ENCODE measurements at places on chromosomes 2 and 18.
A peak's percentile ranks its signal among the peaks of the same experiment; 100 is the strongest.

GRCh38 chr2:112035786-112036185, 19.3 kb upstream of the TMEM87B start:
- H3K36me3 ChIP-seq = no peaks in the 10 kb centered on the region
- H3K27ac ChIP-seq = no peak overlapping the region
- no peak overlapping the region for H3K4me3 ChIP-seq
- no peaks in the 10 kb centered on the region for H3K27me3 ChIP-seq
- peaks cover 30% of the 10 kb centered on the region for H3K4me1 ChIP-seq
- no peak for DNase-seq

- no peak overlapping the region for H3K4me3 ChIP-seq
- H3K27me3 ChIP-seq = no peaks in the 10 kb centered on the region
- peak overlapping the region; percentile 6 for H3K27ac ChIP-seq
- H3K4me1 ChIP-seq = no peaks in the 10 kb centered on the region
- no peaks in the 10 kb centered on the region for H3K36me3 ChIP-seq
These were observed 8.4 kb upstream of the CD226 start for GRCh38 chr18:69956057-69956456.

- H3K36me3 ChIP-seq = no peaks in the 10 kb centered on the region
- DNase-seq = no peak
- H3K4me3 ChIP-seq = no peak overlapping the region
- no peaks in the 10 kb centered on the region for H3K27me3 ChIP-seq
- no peaks in the 10 kb centered on the region for H3K4me1 ChIP-seq
These were observed 101.0 kb downstream of the ALPK2 start for GRCh38 chr18:58527952-58528287.

GRCh38 chr2:232687382-232688160, 9.6 kb upstream of the GIGYF2 start:
- no peak for DNase-seq
- H3K4me1 ChIP-seq = no peaks in the 10 kb centered on the region
- peaks cover under 1% of the 10 kb centered on the region for H3K27me3 ChIP-seq
- H3K36me3 ChIP-seq = no peaks in the 10 kb centered on the region
- H3K4me3 ChIP-seq = no peak overlapping the region

- no peak overlapping the region for H3K4me3 ChIP-seq
- no peak for DNase-seq
- no peaks in the 10 kb centered on the region for H3K36me3 ChIP-seq
- no peak overlapping the region for H3K27ac ChIP-seq
- no peaks in the 10 kb centered on the region for H3K4me1 ChIP-seq
These were observed 253.1 kb upstream of the ZNF521 start for GRCh38 chr18:25604894-25605597.

- H3K4me1 ChIP-seq = peaks cover 19% of the 10 kb centered on the region
- H3K4me3 ChIP-seq = peak overlapping the region; percentile 26
- no peaks in the 10 kb centered on the region for H3K36me3 ChIP-seq
- H3K27ac ChIP-seq = peak overlapping the region; percentile 33
These were observed 74.7 kb downstream of the HNRNPLL start for GRCh38 chr2:38528008-38528442.

GRCh38 chr2:61181382-61182058, 19.5 kb downstream of the C2orf74 start:
- peaks cover 10% of the 10 kb centered on the region for H3K36me3 ChIP-seq
- no peak overlapping the region for H3K4me3 ChIP-seq
- H3K4me1 ChIP-seq = peaks cover 30% of the 10 kb centered on the region
- H3K27me3 ChIP-seq = no peaks in the 10 kb centered on the region
- DNase-seq = no peak

DNA sequence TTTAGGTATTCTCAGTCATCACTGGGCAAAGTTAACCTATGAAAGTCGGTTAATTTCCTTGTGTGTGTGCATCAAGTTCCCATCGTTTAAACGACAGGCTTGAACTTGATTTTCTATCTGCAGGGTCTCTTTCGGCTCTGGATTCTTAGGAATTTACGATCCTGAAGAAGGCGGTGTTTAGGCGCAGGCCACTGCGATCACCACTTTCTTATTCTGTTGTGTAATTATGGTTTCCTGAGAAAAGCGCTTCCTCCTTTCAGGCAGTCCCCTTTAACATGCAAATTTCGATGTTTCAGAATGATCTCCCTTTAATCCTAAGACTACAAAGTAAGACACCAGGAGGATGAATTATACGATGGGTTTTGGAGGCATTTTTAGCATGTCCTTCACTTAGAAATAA, 27.9 kb upstream of the MBP start:
- no peaks in the 10 kb centered on the region for H3K4me1 ChIP-seq
- DNase-seq = no peak
- no peak overlapping the region for H3K27ac ChIP-seq
- no peak overlapping the region for H3K4me3 ChIP-seq
- no peaks in the 10 kb centered on the region for H3K27me3 ChIP-seq

DNA sequence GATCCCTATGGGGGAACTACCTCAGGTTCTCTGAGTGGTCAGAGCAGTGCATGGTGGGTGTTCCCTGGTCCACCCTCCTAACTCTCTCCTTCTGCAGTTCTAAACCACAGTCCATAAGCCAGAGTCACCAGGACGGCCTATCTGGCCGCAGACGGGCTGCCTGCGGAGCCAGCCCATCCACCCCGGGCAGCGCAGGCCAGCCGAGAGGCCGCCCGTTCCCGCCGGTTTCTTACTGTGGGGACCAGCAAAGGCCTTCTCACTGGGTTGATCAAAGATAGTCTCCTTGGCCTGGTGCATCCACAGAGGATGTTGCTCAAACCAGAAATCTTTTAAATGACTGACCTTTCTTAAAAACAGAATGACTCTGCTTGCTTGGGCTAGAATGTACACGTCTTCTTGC, 9.6 kb upstream of the CHST10 start:
- H3K4me3 ChIP-seq = no peak overlapping the region
- H3K27me3 ChIP-seq = no peaks in the 10 kb centered on the region
- H3K4me1 ChIP-seq = no peaks in the 10 kb centered on the region
- no peak overlapping the region for H3K27ac ChIP-seq
- H3K36me3 ChIP-seq = no peaks in the 10 kb centered on the region

DNA sequence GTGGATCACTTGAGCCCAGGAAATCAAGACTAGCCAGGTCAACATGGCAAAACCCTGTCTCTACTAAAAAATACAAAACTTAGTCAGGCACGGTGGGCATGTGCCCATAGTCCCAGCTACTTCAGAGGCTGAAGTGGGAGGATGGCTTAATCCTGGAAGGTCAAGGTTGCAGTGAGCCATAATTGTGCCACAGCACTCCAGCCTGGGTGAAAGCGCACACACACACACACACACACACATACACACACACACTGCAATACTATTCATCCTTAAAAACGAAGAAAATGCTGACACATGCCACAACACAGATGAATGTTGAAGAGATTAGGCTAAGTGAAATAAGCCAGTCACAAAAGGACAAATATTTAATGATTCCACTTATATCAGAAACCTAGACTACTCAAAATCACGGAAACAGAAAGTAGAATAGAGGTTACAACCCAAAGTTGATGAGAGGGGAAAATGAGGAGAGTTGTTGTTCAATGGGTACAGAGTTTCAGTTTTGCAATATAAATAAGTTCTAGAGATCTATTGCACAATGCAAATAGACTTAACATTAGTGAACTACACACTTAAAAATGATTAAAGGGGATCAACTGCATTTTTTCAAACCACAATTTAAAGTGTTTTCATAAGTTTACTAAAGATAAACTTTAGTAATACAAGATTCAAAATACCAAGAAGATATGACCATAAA, 114.5 kb downstream of the USP34 start:
- peak overlapping the region; percentile 40 for H3K27ac ChIP-seq
- no peaks in the 10 kb centered on the region for H3K27me3 ChIP-seq
- H3K4me3 ChIP-seq = no peak overlapping the region
- no peak for DNase-seq

DNA sequence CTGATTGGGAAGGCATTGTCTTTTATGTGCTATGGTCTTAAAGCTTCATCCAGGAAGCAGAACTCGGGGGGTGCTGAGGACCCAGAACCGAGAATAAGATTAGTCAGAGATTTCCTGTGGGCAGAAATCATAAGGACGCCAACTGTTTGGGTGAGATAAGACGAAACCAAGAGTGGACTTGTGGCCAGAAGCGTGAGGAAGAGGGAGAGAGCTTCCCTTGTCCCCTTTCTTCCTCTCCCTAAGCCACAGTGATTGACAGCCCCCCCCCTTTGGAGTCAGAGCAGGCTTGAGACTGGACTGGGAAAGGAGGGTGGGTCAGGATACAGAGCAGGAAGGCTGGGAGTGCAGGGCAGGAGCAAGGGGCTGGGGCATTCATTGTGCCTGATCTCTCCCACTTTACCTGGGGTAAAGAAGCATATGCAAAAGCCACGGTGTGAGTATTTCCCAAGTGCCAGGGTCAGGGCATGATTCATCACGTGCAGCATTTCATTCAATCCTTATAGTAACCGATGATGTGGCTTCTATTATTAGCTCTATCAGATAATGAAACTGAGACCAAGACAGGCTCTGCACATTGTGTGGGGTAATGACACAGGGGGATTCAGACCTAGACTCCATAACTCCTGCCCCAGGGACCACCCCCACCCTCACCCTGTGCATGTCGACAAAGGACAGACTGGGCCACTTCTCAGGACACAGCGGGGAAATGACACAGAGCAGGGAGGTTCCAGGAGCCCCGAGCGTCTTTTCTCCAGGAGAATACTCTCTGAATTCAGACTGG, 3.0 kb upstream of the IL1RN start:
- peak overlapping the region; percentile 98 for H3K27ac ChIP-seq
- DNase-seq = no peak
- H3K4me3 ChIP-seq = no peak overlapping the region
- H3K4me1 ChIP-seq = peaks cover 16% of the 10 kb centered on the region
- H3K27me3 ChIP-seq = no peaks in the 10 kb centered on the region

DNA sequence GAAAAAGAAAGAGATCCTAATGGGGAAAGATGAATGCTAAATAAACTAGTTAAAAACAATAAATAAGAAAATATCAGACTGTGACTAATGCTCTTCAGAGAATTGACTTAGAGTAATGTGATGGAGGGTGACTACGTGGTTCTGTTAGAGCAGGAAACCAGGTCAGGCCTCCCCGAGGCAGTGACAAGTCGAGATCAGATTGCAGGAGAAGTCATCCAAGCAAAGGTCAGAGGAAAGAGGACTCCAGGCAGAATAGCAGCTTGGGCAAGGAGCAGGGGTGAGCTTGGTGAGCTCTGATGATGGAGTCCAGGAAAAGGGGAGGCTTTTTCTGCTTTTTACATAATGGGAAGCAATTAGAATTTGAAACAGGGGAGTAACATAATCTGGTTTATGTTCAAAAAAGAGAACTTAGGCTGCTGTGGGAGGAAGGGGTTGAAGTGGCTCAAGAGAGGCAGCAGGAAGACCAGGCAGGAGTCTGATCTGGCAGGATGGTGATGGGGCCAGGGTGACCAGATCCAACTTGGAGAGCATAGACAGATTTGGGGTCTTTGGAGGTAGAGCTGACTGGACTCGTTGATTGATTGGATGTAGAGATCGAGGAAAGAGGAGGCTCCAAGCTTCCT, 27.3 kb upstream of the ITGB6 start:
- H3K27ac ChIP-seq = peak overlapping the region; percentile 89
- no peak for DNase-seq
- H3K36me3 ChIP-seq = no peaks in the 10 kb centered on the region
- H3K4me1 ChIP-seq = peaks cover 39% of the 10 kb centered on the region

- peaks cover 31% of the 10 kb centered on the region for H3K4me1 ChIP-seq
- H3K36me3 ChIP-seq = no peaks in the 10 kb centered on the region
- peak overlapping the region; percentile 65 for H3K27ac ChIP-seq
- DNase-seq = no peak
These were observed 81.8 kb downstream of the HDAC4 start for GRCh38 chr2:239318790-239319661.

- H3K4me1 ChIP-seq = no peaks in the 10 kb centered on the region
- no peak overlapping the region for H3K4me3 ChIP-seq
These were observed 111.6 kb upstream of the PIEZO2 start for GRCh38 chr18:11260961-11261461.

DNA sequence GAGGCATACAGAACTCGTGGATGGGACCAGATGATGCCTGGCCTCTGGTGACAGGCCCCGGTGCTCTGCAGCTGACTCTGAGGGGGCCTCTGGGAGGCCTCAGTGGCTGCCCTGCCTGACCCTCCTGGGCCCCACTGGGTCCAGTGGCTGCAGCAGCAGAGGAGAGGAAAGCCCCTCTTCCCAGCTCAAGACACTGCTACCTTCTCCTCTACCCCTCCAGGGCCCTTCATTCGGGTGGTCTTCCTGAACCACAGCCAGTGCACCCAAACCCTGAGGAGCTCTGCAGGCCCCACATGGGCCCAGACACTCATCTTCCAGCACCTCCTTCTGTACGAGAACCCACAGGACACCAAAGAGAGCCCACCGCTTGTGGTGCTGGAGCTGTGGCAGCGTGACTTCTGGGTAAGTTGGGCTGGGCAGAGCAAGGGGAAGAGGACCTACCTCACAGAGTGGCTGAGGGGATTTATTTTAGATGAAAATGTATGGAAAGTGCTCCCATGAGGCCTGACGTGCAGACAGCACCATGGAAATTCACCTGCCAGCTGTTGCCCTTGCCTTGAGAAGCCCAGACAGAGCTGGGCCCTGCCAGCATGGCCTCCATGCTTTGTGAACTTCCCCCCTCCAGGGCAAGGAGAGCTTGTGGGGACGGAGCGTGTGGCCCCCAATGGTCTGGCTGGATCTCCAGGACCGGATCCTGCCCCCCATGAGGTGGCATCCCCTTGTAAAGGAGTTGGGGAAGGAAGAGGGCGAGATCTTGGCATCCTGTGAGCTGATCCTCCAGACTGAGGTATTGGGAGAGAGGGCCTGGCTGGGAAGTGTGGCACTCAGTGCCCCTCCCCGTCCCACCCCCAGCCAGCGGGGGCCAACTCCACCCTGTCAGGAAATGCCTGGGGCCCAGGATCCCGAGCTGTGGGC, 46.3 kb downstream of the LMAN2L start:
- H3K36me3 ChIP-seq = no peaks in the 10 kb centered on the region
- H3K27ac ChIP-seq = no peak overlapping the region
- no peak for DNase-seq
- H3K27me3 ChIP-seq = no peaks in the 10 kb centered on the region

All from esophagus squamous epithelium (tissue), 5 donors.